ENCODE measurements at places on chromosomes 2 and 18. TPM values are rescaled to one million over a fixed set of nuclear protein-coding genes. Genes with fewer than 3 reads are reported as not detected.

GRCh38 chr2:181755181-181755580, 74.9 kb upstream of the NEUROD1 start:
- DNase-seq, result no peak

DNA sequence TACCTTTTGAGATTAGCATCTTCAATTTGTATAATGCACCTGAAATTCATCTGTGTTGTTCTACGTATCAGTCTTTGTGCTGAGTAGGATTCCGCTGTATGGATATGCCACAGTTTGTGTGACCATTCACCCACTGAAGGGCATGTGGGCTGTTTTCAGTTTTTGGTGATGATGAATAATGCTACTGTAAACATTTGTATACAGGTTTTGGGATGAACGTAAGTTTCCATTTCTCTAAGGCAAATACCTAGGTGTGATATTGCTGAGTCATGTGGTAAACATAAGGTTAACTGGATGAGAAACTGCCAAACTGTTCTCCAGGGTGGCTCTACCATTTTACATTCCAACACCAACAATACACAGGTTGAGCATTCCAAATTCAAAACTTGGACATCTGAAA, 35.1 kb downstream of the CABYR start:
- no peak for DNase-seq

GRCh38 chr2:154533300-154533940, 165.1 kb upstream of the KCNJ3 start:
- DNase-seq, result no peak

GRCh38 chr2:141497272-141497671, 633.5 kb downstream of the LRP1B start:
- DNase-seq, result no peak

GRCh38 chr2:125643128-125643527, 1012.8 kb upstream of the GYPC start:
- DNase-seq, result no peak

Gene SLC25A52
- 0.26 TPM for total RNA-seq

Gene ALPI
- 1.0 TPM for total RNA-seq

Gene SNORC
- total RNA-seq, result 7.7 TPM

All from mucosa of gallbladder (tissue), 1 donor.